Natural killer cell treated with Interleukin-12 subunit alpha and Interleukin-12 subunit beta and Interleukin-15 and Interleukin-18, amount 100 ng/mL, for 72 hours (primary cell): ENCODE measurements at places on chromosomes 4 and X. TPM values are rescaled to one million over a fixed set of nuclear protein-coding genes. Genes with fewer than 3 reads are reported as not detected.

TMEM128 gene
- 15.0 TPM for total RNA-seq

HTR2C gene
- not detected for total RNA-seq

CPE gene
- not detected for total RNA-seq

SOD3 gene
- not detected for total RNA-seq

DNA sequence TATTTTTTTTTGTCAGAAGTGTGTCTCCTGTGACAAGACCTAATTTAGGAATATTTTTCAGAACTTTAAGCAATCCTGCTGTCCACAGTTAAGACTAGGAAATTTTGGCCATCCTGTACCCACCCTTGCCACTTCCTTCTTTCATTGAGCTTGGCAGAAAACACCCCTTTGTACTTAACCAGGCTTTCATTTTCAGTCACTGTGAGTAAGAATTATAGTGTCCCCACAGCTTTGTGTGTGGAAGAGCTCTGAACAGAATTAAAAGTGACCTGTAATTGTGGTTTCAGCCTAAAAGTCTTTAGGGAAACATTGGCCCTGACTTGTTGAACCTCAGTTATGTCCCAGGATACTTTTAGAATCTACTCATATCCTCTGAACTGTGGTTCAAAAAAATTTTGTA, 153.7 kb upstream of the BMP3 start:
- no peaks in the 10 kb centered on the region for H3K36me3 ChIP-seq
- H3K27ac ChIP-seq = no peak overlapping the region
- H3K27me3 ChIP-seq = no peaks in the 10 kb centered on the region
- DNase-seq = no peak
- peaks cover 5% of the 10 kb centered on the region for H3K4me1 ChIP-seq
- H3K4me3 ChIP-seq = no peak overlapping the region
